T-cell (primary cell): ENCODE measurements at places on chromosomes 3 and 15. TPM values are rescaled to one million over a fixed set of nuclear protein-coding genes. Genes with fewer than 3 reads are reported as not detected.

The CP gene
- 0.69 TPM for total RNA-seq

The TUSC7 gene
- total RNA-seq: not detected

The GOLGA6B gene
- not detected for total RNA-seq

The GPR149 gene
- total RNA-seq: not detected

The AAGAB gene
- total RNA-seq: 21.9 TPM

The PLCB2 gene
- 242 TPM for total RNA-seq
